Stimulated activated naive CD4-positive, alpha-beta T cell (primary cell): ENCODE measurements at places on chromosomes 6 and 20.

GRCh38 chr20:64080013-64080812, at the start of gene OPRL1:
TSS of gene OPRL1 (plus strand) at chr20:64080082. CDS start at chr20:64092721, 12,639 bp downstream.
- peak; percentile 55 for DNase-seq

DNA sequence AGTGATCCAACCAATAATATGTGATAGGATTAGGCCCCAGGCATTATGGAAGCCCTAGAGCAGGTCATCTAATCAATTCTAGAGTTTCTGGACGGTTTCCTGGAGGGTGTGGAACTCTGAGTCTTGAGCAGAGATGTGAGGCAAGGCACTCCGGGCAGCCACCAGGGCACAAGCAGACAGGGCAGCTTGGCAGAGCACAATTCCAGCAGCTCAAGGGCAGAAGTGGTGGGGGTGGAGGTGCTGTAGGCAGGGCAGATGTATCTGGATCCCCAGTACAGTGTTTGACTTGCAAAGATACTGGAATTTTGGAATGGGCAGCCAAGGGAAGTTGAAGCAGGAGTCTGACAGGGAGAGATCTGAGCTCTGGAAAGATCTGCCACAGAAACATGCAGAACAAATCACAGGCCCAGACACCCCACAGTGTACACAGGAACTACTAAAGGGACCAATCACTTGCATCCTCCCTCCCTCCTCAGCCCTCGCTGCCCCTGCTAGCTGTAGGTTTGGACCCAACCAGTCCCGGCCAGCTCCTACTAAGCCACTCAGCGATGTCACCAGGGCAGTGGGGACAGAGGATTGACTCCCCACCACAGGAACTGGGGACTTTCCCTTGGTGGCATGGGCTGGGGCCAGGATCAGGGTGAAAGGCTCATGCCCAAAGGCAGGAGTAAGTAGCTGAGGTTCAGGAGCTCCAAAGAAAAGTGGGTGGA, 47.0 kb downstream of the TFEB start:
- DNase-seq = no peak

- DNase-seq = no peak
These were observed 310.3 kb downstream of the CDH26 start for GRCh38 chr20:60268491-60268890.

DNA sequence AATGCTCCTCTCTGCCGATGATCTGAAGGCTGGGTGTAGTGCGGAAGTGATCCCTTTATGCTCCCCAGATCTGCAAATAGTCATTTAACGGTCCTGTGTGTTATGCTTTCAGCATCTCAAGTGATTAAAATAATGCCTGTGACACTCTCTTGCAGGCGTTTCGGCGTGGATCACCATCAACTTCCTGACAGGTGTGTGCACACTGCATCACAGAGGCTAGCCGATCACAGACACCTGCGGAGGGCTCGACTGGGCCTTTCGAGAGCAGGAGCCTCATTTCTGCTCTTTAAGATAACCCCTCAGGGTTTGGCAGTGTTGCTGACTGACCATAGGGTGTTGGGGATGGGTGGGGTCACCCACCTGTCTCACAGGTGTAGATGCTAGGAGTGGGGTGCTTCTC, 20.0 kb downstream of the ENTPD6 start:
- DNase-seq = no peak

DNA sequence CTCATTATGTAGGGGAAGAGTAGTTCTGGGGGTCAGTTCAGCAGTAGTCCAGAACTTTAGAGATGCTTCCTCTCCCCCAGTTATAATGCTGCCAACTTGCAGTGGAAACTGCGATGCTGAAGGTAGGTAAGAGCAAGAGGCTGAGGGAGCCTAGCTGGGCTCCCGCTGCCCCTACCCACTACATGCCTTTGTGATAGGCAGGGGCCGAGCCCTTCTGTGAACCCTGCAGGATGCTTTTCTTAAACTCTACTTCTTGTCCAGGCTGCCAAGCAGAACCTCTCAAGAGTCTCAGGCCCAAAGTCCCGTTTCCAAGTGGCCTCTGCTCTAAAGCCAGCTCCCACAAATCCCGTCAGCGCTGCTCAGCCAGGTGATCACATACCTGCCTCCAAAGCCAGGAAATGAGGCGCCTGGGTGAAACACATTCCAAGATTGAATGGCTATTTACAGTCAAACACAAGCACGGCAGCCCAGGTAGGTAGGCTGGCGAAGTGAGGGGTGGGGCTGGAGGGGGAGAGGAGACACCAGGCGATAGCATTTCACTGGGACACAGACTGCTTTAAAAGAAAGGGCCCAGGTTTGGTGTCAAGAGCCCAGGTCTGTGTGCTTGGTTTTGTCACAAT, 150.7 kb downstream of the CD24 start:
- DNase-seq = no peak

- DNase-seq = no peak
These were observed 95.7 kb upstream of the HMGCLL1 start for GRCh38 chr6:55674672-55675071.

- no peak for DNase-seq
These were observed 101.4 kb upstream of the CEP85L start for GRCh38 chr6:118752803-118753202.

- DNase-seq = no peak
These were observed 6.6 kb downstream of the CCN5 start for GRCh38 chr20:44721785-44722054.

GRCh38 chr6:98747960-98748359, 86.4 kb upstream of the POU3F2 start:
- DNase-seq = no peak

DNA sequence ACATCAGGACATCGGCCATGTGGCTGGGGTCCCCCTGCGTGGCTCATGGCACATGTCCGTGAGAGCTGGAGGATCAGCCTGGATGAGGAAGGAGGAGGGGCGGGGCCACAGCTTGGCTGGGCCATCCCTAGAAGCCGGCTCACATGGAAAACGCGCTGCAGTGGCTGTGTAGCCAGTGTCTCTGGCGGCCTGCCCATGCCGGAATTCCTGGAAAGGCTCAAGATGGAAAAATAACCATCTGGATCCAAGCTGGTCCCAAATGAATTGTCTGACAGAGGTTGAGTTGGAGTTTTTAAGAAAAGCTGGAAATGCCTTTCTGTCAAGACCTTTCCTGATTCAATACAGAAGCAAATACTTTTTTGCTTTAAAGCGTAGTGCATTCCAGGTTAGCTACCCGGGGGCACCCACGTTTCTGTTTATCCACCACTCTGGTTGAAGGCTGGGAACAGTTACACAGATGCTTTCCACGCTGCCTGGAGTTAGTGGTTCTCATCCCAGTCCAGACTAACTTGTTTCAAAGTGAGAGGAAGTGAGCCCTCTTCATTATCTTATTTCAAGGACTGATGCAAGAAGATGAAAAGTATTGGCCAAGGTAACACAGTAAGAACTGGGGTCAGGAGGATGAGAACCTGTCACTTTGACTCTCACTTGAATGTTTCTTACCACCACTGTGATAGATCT, 99.0 kb downstream of the GMPR start:
- DNase-seq = no peak

DNA sequence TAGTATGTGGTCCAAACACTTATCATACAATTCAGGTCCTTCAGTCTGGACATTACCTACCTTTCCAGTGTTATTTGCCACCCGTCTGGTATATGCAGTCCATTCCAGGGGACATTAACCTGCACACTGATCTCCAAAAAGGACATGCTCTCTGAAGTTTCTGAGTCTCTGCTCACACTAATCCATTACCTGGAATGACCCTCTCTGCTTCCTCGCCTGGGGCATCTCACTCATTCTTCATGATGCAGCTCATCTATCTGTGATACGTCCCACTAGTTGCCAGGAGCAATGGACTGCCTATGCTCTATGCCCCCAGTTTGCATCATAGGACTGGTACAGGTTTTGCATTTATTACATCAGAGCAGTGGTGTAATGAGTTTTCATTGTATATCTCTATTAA, 5.9 kb upstream of the TUBB2B start:
- DNase-seq = no peak

DNA sequence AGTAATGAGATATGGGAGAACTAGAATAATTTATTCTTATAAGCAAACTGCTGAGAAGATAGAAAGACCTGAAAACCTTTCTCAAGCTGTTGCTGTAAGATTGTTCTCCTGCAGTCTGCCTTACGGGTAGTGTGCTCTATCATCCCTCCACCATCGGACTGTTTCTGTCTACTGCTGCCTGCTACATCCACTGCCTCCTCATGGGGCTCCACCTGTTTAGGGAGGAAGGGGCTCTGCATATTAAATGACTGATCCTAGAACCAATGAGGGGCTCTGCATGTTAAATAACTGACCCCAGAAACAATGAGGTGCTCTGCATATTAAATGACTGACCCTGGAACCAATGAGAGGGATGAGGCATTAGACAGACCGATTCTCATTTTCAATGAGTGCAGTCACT, 654.6 kb downstream of the KIF16B start:
- DNase-seq = no peak

DNA sequence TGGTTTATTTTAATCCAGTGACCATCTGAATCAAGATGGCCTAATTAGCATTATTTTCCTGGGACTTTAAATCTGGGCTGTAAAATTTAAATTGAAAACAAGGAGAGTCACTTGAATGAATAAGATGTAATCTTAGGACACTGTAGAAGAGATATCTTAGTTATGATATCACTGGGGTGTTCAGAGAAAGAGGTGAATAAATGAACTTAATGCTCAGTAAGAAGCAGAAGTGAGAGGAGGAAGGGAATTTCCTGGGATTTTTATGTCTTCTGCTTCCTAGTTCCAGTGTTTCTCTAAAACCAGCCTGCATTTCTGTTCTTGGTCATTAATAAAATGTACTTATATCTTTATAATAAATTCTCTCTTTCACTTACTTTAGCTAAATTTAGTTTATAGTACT, 136.8 kb upstream of the PTPRK start:
- no peak for DNase-seq

DNA sequence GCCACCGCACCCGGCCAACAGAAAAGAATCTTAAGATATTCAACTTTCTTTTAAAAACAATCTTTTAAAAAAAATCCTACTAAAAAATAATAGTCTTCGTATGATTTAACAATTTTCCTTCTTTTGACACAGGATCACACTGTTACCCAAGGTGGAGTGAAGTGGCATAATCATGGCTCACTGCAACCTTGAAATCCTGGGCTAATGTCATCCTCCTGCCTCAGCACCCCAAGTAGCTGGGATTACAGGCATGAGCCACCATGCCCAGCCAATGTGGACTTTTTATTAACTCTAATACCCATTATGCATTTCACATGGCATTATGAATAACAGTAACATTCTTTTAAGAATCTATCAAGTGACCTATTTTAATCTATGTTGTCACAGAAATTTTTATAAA, 20.8 kb downstream of the RBM39 start:
- no peak for DNase-seq

GRCh38 chr6:4637691-4638433, 138.3 kb upstream of the CDYL start:
- DNase-seq = no peak

GRCh38 chr6:131945971-131946370, 5.2 kb downstream of the CCN2 start:
- no peak for DNase-seq

- no peak for DNase-seq
These were observed 141.5 kb downstream of the MYB start for GRCh38 chr6:135322427-135323201.

- no peak for DNase-seq
These were observed 139.9 kb downstream of the COL9A1 start for GRCh38 chr6:70162972-70163371.

DNA sequence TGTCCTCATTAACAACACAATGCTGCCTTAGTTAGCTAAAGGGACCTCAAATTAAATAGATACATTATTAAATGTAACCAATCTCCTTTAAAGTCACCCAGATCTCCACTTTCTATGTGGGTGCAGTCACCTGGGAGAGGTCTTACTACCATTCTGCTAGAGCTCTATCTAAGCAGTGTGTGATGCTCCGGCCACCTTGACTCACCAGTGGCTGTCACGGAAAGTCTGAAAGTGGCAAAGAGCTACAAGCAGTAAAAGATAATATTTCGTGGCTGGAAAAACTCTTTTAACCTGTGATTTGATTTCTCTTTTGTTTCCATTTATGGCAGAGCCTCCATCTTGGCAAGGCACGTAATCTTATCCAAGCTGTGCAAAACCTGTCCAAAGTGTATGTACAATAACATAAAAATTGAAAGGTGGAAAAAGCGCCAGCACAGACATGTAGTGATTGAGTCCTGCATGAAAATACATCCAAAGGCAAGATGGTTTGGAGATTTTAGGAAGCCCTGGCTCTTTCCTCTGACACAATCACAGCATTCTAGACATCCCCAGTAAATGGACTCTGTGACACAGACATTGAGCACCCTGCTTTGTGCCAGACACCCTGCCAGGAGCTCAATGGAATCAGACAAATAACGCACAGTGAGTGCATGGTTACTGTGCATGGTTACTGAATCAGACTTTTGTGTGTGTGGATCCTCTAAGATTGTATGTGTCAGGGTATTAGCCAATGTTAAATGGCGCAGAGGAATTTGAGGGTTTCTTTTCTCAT, 116.6 kb downstream of the ADAT2 start:
- no peak for DNase-seq

GRCh38 chr6:168559574-168560098, 118.7 kb downstream of the SMOC2 start:
- DNase-seq = no peak

- no peak for DNase-seq
These were observed 33.1 kb upstream of the FBXL4 start for GRCh38 chr6:98980819-98981218.

DNA sequence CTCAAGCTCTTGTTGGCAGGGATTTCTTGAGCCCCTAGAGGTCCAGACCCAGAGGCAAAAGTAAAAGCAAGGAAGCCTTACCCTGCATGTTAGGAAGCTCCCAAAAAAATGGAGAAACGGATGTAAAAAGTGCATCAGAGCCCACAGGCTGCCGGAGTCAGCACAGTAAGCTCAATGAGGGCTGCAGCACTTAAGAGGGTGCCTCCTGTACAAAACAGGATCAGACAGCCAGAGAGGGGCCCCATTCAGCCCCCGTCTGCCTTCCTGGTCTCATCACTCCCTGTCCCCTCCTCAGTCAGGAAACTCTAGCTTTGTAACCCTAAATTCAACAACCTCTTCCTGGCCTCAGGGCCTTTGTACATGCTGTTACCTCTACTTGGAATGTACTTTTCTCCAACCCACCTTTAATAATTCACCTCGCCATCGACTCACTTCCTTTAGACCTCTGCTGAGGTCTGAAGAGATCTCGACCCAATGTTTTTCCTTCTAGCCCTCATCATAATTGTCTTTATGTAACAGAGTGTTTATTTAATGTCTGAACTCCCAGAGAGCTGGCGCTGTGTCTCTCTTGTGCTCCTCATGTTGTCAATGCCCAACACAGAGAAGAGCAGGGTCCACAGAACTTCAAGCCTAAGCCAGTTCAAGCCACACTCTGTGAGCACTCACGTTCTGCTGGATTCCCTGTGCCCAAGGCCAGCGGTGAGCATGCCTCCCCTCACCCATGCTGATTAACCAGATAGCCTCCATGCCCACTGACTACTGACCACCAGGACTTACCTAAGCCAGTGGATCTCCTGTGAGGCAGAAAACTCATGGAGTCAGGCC, 2.8 kb upstream of the PLCG1 start:
- DNase-seq = no peak

GRCh38 chr6:149223904-149224351, 93.6 kb upstream of the TAB2 start:
- no peak for DNase-seq

GRCh38 chr6:169813969-169814368, 62.5 kb downstream of the ERMARD start:
- no peak for DNase-seq

- no peak for DNase-seq
These were observed 140.1 kb upstream of the BTBD3 start for GRCh38 chr20:11777387-11778205.
